Right ventricle myocardium inferior (tissue), 1 donor: ENCODE measurements at places on chromosomes 12 and 14. TPM values are rescaled to one million over a fixed set of nuclear protein-coding genes. Genes with fewer than 3 reads are reported as not detected.

DNA sequence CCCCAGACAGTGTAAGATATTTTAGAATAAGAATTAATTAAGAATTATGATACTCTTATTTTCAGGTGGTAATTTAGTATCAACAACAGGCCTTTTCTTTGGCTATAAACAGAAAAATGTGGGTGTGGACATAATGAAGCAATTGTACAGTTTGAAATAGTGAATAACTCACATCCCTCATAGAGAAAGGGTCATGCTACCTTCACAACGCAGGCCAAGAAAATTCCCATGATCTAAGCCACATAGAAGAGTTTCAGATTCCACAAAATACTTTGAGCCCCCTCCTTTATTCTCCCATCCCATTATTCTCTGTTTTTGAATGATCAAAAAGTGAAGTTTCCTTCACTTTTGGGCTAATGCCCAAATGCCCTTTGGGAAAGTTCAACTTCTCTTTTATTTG, 23.5 kb upstream of the DHRS7 start:
- DNase-seq, result no peak

DNA sequence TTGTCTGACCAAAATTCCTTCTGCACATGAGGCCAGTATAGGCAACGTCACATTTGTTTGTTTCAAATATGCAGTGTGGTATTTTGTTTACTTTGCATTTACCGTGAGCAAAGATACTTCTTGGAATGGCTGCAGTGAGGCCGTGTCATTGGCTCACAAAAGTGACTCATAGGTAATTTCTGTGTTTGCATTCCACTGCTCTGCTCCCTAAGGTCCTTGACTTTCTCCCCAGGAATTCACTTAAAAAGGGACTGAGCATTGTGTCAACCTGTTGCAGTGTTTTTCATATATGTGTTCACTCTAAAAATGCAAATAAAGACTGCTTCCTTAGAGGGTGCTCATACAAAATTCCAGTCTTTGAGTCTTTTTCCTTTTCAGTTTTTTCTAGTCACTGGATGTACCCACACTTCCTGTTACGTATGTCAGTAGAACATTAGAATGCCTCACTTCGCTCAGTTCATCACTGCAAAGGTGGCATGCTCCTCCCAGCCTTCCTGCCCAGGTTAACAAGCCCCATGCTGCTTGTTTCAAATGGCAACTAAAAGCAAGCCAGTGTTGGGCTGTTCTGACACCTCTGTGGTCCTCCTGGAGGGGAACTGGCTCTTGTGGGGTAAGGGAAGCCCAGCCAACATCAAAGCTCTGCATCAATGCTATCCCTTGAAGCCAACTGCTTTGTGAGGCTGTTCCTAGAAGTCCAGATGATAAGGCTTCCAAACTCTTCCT, 9.1 kb downstream of the C12orf76 start:
- no peak for DNase-seq

- DNase-seq, result no peak
These were observed 162.4 kb downstream of the KICS2 start for GRCh38 chr12:64059685-64060084.

- peak; percentile 74 for DNase-seq
These were observed 768.1 kb upstream of the TBX3 start for GRCh38 chr12:115451780-115452736.

The CCDC184 gene
- 1.0 TPM for total RNA-seq

DNA sequence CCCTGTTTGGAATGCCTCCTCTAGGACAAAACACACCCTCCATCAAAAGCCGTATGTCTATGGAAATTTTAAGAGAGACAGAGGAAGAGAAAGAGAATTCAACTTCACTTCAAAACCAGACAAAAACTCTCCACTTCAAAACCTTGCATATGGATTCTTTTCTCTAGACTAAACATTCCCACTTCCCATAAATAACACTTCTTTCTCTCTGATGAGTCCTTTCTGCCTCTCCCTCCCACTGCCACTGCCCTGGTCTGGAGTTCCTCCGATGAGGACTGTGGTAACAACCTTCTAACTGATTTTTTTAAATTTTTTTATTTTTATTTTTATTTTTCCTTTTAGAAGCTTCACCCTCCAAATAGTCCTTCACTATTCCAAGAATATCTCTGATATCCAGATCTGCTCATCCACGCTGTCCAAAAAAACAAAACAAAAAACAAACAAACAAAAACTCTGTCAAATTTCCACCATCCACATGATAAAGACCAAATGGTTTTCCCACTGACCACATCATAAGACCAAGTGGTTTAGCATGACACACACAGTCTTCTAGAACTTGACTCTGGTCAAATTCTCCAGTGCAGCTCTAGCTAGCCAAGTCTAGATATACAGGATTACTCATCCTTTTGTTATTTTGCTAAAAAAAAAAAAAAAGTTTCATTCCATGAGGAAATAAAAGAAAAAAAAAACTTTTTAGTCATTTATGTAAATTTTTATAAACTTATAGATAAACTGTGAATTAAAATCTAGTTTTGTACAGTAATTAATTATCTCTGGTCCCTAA, 256.0 kb downstream of the PPFIA2 start:
- no peak for DNase-seq

- DNase-seq, result no peak
These were observed 44.8 kb downstream of the RHOJ start for GRCh38 chr14:63249092-63249491.

DNA sequence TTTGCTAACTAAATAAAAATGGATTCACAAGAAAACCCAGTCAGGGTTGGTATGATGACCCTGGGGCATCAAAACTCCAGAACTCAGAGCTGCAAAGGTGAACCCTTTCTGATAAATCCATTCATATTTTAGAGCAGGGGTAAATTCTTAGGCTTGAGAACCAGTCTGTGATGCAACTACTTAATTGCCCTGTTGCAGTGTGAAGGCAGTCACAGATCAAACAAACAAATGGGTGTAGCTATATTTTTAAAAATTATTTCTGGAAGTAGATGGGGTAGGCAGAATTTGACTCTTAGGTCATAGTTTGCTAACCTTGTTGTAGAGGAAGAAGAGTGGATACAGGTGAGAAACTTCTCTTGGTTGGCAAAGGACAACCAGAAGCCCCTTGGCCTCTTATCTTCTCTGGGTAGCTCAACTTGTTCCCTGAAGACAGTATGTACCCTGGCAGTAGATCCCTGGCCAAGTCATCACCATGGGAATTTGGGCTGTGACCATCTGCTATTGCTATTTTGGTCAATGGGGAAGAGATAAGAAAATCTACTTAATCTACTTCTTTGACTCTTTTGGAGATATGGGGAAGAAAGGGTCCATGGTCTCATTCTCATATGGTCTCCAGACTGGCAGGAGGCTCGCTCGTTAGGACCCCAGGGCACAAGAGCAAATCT, 216.1 kb downstream of the PPM1H start:
- no peak for DNase-seq

GRCh38 chr14:71114565-71114964, 207.3 kb downstream of the PCNX1 start:
- no peak for DNase-seq

DNA sequence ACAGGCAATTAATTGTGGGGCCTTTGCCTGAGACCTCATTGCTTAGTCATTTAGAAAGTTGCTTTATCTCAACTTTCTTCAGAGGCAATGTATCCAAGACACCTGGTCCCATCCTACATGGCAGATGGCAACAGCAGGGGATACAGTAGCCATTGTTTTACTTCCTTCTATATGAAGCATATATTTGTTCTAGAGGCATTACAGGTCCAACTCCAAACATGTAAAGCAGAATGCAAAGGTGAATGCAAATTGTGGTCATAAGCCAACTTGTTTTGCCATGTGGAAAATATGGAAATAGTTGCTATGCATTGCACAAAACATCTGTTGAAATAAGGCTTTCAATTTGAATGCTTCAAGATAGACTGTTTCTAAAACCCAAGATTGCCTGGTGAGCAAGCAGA, 109.8 kb upstream of the BCAT1 start:
- DNase-seq, result no peak

The STON2 gene
- total RNA-seq, result 12.8 TPM

- DNase-seq, result no peak
These were observed at the start of gene A2M for GRCh38 chr12:9115731-9116559. Gene A2M, minus strand, starts transcription at chr12:9115919. Its CDS starts 70 bp downstream, at chr12:9115849.

DNA sequence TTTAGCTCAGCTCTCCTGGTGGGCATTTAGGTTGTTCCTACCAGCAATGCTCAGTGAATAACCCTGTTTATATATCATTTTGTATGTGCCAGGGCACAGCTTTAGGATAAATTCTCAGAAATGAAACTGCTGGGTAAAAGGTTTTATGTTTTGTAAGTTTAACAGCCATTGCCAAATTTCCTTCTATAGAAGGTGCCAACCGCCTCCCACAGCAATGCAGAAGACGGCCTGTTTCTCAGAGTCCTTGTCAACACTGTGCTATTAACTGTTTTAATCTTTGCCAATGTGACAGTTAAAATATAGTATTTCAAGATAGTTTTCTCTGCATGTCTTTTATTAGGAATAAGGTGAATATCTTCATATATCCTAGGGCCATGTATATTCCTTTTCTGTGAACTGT, 65.0 kb downstream of the PPP1R13B start:
- no peak for DNase-seq

The GALNT16 gene
- 94.9 TPM for total RNA-seq

DNA sequence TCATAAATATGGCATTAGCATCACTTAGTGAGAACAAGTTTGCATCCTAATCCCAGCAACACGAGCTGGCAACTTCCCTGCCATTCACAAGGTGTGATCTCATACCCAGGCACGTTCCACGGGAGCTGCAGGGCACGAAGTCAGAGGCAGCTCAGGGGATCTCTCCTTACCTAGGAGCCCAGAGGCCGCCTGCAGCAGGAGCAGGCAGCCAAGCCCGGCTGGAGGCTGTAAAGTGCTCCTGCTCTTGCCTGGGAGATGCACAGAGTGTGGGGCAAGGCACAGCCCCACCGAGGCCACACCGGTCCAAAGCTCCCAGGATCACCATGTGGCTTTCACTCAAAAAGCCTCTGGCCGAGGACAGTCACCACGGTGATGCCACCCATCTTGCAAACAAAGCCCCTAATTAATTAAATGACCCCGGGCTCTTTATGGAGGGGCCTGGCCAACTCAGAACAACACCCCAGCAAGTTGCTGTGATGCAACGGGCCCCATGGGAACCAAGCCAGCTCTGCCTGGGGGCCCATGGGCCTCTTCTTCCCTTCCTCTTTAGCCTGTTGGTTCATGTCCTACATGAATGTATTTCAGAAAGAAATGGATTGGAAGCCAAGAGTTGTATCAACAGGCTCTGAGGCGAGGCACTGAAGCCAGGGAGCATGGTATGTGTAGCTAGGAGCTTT, 26.5 kb downstream of the NUAK1 start:
- DNase-seq, result no peak

DNA sequence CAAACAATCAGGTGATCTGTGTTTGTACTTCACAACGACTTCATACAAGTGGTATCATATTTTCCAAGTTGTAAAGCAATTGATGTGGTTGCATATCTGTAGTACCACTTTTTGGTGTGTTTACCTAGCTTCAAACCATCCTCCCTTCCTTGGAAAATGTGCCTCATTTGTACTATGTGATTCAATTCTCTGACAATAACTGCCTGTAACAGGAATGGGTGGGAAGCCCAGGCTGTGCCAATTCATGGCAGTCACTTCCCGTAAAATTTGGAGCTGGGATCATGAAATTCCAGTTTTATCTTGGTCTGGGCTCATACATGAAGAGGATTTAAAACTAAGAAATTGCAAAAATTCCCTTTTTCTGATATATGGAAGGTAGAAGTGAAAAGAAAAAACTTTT, 250.1 kb downstream of the DIO2 start:
- DNase-seq, result no peak

GRCh38 chr12:98370976-98371375, 144.4 kb upstream of the TMPO start:
- no peak for DNase-seq

The FAM181A gene
- total RNA-seq, result not detected

The KRT79 gene
- total RNA-seq, result not detected

DNA sequence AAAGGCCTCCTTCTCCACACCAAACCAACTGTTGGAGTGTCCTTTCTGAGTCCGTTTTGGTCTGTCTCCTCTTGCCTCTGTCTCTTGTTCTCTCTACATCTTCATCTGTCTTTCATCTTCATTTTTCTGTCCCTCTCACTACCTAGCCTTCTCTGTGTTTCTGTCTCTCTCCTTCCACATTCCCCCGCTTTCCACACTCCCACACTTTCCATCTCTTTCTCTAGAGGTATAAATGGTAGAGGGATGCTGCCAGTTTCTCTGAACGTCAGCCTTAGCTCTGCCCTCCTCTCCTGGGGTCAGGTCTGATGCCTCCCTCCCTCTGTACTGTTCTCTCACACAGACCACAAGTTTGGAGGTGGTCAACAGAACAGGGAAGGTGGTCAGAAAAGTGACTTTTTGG, 42.9 kb downstream of the SMUG1 start:
- no peak for DNase-seq

DNA sequence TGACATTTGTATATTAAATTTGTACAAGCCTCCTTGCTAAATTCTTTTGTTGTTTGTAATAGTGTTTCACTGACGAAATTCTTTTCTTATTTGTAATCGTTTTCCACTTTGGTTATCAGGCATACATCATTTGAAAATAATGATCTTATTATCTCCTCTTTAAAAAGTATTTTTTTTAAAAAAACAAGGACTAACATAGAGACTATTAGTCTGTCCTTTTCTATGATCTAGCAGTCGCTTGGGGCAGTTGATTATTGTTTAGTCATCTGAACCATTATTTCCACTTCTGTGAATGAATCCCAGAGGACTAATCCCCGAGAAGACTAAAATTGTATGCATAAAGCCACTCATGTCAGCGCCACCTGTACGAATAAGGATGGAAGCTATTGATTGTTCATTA, 11.5 kb downstream of the ADGRD1 start:
- no peak for DNase-seq
